T-helper 17 cell (primary cell): ENCODE measurements at places on chromosomes 12 and 14.

GRCh38 chr12:27814411-27814810 is 34.4 kb upstream of the MANSC4 start:
- no peak for DNase-seq

DNA sequence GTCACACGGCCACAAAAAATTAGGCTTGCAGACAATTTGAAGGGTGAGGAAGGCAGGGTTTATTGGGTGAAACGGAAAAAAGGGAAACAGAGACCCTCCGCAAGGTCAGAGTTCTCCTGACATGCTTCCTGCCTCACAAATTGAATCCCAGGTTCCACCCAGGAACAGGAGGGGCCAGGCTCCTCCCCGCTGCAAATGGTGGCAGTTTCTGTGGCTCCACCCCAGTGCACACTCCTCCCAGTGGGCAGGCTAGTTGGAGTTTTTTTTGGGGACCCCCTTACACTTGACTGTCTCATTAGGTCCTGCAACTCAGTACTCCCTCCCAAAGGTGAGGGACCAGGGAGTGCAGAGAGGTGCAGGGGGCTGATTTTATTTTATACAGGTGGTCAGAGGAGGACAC is 39.4 kb upstream of the PPP1CC start:
- DNase-seq: no peak

DNA sequence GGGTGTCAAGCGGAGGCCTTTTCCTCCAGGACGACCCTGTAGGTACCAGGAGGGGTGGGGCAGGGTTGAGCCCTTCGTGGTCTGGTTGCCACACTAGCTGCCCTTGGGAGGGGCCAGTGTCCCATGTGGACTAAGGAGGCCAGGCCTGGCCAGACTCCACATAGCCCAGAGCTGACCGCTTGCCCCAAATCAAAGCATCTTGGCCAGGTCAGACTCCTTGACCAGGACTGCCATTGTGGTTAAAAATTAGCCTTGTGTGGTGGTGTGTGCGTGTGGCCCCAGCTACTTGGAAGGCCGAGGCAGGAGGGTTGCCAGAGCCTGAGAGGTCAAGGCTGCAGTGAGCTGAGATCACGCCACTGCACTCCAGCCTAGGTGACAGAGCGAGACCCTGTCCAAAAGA is 24.8 kb downstream of the ALDH2 start:
- no peak for DNase-seq

DNA sequence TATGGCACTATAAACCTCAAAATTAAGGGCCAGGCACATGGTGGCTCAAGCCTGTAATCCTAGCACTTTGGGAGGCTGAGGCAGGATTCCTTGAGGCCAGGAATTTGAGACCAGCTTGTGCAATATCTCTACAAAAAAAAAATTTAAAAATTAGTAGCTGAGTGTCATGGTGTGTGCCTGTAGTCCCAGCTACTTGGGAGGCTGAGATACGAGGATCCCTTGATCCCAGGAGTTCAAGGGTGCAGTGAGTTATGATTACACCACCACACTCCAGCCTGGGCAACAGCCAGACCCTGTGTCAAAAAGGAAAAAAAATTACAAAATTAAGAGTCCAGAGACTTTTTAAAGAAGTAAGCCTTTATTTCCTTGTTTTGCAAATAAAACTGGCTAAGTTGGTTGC is 1.8 kb upstream of the GCN1 start:
- no peak for DNase-seq

GRCh38 chr12:106446419-106447092 is 89.0 kb downstream of the POLR3B start:
- no peak for DNase-seq

- no peak for DNase-seq
These were observed 16.7 kb upstream of the E2F7 start for GRCh38 chr12:77082021-77082420.

DNA sequence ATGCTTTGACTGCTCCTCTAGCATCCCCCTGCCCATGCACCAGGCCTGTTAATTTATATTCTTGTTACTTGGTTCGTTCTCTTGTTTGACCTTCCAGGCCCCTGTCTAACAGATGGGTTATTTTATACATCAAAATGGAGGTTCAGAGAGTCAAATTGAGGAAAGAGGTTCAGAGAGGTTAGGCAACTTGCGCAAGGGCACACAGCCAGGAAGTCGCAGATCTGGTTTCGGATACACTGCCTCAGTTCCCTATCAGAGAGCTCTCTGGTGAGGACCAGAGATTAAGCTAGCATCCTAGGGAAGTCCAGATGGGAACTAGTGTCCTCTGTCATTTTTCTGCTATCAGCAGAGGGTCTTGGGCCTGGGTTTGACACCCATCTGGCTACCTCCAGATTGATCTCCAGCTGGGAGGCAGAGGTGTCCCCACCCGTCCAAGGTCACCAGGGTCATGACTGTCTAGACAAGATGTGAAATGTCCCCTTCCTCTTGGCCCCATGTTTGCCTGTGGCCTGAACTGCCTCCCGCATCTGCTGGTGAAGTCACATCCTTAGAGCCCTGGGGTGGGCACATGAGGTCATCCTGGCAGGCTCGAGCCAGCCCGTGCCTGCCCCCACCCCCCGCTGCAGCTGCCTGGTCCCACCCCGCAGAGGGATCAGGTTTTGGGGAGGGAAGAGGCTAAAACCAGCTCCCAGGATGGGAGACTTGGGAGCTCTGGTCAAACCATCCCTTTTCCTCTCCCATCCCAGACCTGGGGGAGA is 84.3 kb upstream of the NCOR2 start:
- DNase-seq: no peak

DNA sequence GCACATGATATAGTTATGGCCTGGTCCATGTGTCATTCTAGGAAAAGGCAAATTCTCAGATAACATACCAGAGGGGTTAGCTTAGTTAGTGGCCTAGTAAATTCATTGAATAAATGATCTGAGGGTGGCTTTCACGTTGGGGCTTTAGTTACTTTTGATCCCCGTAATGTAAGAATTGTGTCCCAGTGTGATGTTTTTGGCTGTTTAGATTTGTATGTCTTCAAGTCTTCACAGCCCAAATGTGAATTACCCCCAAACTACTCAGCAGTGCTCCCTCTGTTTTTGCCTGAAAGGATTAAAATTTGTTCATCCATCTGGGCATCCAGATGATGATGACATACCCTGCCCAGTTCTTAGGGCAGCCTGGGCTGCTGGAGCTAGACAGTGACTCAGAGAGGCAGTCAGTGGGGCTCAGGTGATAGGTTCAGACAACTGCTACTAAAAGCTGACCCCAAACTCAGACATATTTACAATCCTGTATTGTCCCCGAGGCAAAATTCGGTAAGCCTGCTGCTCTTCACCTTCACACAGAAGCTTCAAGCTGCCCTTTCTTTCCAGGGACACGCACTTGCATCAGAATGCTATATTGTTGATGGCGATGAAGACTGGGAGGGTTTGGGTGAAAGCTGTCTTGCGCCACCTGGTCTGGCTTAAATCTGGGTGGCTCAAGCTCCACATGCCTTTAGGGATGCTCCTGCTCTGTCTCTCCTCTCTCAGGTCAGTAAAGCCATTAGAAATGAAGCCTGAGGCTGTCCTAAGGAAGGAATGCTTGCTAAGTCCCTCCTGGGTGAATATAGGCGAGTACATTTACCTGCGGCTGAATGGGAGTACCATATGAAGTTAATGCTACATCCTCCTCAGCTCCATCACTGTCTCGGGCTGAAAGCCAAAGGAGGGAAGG is 10.3 kb downstream of the GPRC5D start:
- no peak for DNase-seq

GRCh38 chr14:82075566-82075965 is 541.9 kb upstream of the SEL1L start:
- no peak for DNase-seq

- no peak for DNase-seq
These were observed 24.6 kb upstream of the MGP start for GRCh38 chr12:14910090-14910915.

GRCh38 chr12:50309950-50310349 is 26.6 kb upstream of the LIMA1 start:
- DNase-seq: no peak

GRCh38 chr12:51536159-51536558 is 54.9 kb upstream of the SCN8A start:
- no peak for DNase-seq

DNA sequence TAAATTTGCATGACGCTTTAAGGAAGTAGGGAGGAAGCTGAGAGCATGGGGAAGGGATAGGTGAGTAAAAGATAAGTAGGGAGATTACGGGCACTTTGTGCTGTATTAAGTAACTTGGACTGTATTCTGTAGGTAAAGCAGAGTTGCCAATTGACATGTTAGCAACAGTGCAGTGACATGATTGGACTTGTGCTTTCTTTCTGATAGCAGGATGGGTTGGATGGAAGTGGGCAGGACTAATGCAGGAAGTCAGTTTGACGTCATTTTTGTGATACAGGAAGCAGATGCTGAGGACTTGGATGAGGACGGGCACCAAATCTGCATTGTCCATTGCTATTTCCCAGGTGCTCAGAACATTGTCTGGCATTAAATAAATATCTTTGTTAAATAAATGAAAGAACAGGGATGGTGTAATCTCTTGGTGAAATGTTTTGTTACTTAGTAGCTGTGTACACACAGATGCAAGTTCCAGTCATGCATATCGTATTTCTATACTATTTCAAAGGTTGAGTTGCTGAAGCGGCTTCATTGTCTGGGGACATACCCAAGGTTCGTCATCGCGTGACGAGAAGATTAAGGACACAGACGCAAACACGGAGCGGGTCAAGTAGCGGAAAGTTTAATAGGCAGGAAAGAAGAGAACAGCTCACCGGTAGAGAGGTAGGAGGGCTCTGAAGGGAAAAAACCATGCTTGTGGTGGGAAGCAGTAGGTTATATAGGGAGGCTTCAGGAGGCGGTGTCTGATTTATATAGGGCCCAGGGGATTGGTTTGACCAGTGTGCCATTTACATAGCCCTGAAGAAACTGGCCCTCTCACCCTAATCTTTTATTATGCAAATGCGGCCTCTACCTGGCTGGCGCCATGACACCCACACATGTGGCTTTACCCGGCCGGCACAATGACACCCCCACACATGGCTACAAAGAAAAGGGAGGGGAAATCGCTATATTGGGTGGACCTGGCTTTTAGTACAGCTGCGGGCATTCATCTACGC is 30.7 kb downstream of the GUCY2C start:
- DNase-seq: no peak

DNA sequence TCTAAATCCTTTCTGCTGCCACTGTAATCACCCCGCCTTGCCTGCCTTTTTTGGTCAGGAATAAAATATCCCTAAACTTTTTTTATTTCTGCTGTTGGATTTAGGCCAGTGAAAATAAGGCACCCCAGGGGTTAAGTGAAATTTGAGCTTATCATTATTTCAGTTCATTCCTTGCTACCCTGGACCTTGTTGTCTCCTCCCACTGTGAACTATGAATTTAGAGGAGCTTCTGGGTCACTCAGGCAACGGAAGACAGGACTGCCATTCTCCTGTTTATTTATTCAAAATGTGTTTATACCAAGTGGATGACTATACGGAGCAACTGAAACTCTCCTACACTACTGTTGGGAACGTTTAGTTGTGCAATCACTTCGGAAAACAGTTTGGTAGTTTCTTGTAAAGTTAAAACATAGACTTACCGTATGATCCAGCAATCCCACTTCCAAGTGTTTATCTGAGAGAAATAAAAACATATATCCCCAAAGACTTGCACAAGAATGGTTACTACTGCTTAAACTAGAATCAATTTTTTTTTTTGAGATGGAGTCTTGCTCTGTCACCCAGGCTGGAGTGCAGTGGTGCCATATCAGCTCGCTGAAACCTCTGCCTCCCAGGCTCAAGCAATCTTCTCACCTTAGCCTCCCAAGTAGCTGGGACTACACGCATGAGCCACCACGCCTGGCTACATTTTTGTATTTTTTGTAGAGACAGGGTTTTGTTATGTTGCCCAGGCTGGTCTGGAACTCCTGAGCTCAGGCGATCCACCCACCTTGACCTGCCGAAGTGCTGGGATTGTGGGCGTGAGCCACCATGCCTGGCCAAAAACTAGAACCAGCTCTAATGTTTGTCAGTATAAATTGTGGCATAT is 2.3 kb upstream of the TRAFD1 start:
- no peak for DNase-seq

- no peak for DNase-seq
These were observed 23.4 kb downstream of the SLC25A29 start for GRCh38 chr14:100282766-100283419.

- DNase-seq: no peak
These were observed 73.8 kb downstream of the ACADS start for GRCh38 chr12:120799243-120800045.

DNA sequence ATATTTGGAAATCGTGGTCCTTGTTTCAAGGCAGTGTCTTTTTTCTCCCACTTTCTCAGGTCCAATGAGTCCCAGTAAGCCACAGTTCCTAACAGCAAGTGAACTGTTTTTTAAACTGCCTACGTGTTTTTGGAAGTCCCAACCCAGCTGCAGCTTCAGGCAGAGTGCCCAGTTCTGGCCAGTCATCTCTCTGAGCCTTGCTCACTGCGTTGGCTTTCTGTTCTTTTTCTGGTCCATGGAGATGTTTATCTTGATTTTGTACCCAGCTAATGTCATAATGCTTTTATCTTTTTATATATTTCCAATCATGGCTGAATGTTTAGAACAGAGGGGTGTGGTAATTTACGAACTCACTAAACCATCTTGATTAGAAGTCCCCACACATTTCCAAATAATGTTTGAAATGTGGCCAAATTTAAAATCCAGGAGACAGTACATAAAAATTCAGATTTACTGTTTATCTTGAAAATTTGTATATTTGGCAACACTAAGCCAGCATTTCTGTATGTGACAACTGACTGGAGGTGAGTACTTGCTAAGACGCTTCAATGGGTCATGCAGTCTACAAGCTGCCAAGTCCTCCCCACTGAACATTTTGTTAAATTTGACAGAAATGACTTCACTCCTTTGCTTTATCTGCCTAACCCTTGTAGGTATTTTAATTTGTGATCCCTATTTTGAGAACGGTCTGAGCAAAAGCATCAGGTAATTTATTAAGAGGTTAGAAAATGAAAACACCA is 46.1 kb upstream of the OTOGL start:
- no peak for DNase-seq

GRCh38 chr14:89163031-89163636 is 253.9 kb downstream of the FOXN3 start:
- no peak for DNase-seq

DNA sequence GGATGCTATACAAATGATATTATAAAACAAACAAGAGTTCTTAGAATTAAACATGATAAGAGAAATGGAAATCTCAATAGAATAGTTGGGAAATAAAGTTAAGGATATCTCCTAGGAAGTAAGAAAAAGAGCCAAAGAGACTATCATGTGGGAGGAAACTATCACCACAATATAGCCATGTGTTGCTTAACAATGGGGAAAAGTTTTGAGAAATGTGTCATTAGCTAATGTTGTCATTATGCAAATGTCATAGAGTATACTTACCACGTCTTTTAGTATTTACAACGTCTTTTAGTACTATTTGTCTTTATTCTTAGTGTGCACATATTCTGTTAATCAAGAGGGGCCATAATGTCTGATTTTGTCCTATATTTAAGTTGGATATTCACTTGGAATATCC is 58.7 kb downstream of the ZNF641 start:
- DNase-seq: no peak
